Hepatocyte (in vitro differentiated cells): ENCODE measurements at places on chromosomes 7 and 10. TPM values are rescaled to one million over a fixed set of nuclear protein-coding genes. Genes with fewer than 3 reads are reported as not detected.

The ACHE gene
- 16.3 and 18.3 TPM in 2 replicates for polyA plus RNA-seq

The CLCN1 gene
- polyA plus RNA-seq: 0.07 TPM in 1 of 2 replicates, not detected in the other

The RET gene
- polyA plus RNA-seq: not detected in 2 replicates

The LIPN gene
- not detected in 2 replicates for polyA plus RNA-seq

The ADRB1 gene
- polyA plus RNA-seq: 0.10 and 0.60 TPM in 2 replicates

The TRIM50 gene
- polyA plus RNA-seq: 9.0 and 10.8 TPM in 2 replicates

The LOXL4 gene
- polyA plus RNA-seq: 33.4 and 34.4 TPM in 2 replicates

The GIMAP5 gene
- 0.79 TPM in 1 of 2 replicates, not detected in the other for polyA plus RNA-seq

The PUS7 gene
- polyA plus RNA-seq: 4.3 and 6.1 TPM in 2 replicates

The VSIR gene
- 43.4 and 45.5 TPM in 2 replicates for polyA plus RNA-seq

The CTAGE8 gene
- polyA plus RNA-seq: 2.8 and 3.6 TPM in 2 replicates

The CASP7 gene
- 19.8 and 24.8 TPM in 2 replicates for polyA plus RNA-seq

The UNCX gene
- polyA plus RNA-seq: not detected in 2 replicates
